ENCODE measurements at places on chromosomes 6 and 20.

DNA sequence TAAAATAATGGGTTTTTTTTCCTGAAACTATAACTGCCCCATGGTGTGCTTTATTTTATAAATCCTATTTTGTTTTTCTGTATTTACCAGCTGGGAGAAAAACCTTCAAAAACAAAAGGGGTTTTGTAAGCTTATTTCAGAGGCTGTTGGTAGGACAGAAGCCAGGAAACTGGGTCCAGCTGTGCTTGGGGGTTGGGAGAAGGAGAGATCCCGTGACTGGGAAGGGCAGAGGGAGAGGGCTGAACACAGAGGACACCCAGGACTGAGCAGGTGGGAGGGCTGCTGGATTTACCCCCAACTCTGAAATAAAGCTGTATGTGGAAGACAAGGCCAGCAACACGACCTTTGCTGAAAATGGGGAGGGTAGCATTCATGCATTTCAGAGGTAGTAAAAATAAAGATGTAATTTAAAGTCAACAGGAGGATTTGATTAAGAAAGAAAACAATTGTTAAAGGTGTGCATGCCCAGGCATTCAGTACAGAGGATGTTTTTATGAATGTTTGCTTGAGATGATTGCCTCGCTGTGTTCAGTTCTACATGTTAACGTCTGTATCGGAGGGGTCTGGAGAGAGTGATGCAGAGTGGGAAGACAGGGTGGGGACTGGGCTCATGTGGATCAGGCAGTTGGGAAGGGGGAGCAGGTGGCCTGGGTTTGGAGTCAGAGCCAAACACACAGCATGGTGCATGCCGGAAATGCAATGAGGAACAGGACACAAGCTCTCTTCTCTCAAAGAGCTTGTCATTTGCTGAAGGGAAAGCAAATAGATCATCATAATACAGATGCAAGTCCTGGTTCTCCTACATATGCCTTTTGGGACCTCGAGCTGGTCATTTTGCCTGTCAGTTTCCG is 21.4 kb downstream of the ARFGEF3 start:
- no peak for DNase-seq

GRCh38 chr6:15775076-15775634 is 112.3 kb upstream of the DTNBP1 start:
- DNase-seq, result no peak

GRCh38 chr6:118890997-118891790 is 2.8 kb upstream of the ASF1A start:
- DNase-seq, result no peak

DNA sequence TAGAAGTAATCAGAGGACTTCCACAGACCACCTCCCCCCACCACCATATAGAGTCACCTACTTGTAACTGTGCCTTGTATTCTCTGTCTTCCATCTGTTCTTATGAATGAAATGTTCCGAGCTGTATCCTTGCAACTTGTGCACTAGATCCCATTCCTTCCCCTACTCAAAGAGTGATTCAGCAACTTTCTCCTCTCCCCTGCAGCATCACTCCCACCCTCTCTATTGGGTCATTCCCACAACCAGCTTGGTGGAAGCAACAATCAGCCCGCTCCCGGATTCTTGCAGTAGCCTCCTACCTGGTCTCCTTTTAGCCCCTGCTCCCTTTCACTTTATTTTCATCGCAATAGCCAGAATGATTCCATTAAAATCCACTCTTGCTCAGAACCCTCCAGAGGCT is 34.9 kb upstream of the REV3L start:
- DNase-seq, result no peak

GRCh38 chr6:124535299-124535698 is 426.9 kb upstream of the RNF217 start:
- no peak for DNase-seq

GRCh38 chr20:8361006-8361652 is 229.1 kb downstream of the PLCB1 start:
- no peak for DNase-seq

- DNase-seq, result no peak
These were observed 417 bp downstream of the NFATC2 start for GRCh38 chr20:51542033-51542570.

- no peak for DNase-seq
These were observed 19.1 kb downstream of the SCP2D1 start for GRCh38 chr20:18832546-18833200.

DNA sequence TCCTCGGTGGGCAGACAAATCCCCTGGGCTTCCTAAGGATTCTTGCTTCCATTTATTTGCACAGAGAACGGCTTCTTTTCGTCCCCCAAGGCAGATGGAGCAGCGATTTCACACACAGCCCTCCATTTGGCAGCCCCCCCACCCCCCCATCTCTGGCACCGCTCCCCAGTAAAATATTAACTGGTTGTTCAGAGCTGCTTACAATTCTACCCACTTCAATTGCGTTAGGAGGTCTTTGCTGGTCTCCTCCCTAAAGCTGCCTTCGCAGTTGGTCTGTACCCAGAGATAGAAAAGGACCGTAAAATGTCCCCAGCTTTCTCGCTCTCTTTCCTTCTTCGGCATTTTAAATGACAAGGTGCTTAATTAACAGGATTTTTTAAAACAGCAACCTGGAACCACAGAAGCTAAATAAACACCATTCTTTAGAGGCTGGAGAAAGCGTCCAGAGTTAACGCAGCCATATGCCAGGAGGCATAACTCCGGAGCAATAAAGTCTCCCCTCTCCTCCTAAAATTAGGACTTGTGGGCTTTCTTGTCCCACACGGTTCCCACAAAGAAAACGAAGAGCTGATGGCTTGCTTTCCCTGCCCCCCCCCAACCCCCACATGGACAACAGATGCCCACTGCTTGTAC is 1.7 kb upstream of the ZMYND8 start:
- no peak for DNase-seq

- DNase-seq, result no peak
These were observed 220.3 kb downstream of the PREX1 start for GRCh38 chr20:48607544-48607865.

DNA sequence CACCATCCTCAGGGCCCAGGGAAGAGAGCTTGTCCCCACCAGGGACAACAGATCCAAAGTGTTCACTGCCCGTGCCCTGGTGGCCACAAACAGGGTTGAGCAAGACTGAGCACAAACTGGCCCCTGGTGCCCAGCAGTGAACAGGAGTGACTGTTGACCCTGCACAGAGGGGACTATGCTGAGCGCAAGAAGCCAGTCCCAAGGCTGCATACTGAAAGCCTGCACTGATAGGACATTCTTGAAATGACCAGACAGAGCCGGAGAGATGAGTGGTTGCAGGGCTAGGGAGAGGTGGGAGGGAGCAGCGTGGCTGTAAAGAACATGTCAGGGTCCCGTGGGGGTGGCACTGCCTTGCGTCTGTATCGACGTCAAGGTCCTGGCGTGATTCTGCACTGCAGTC is 2.9 kb upstream of the FNDC11 start:
- no peak for DNase-seq

DNA sequence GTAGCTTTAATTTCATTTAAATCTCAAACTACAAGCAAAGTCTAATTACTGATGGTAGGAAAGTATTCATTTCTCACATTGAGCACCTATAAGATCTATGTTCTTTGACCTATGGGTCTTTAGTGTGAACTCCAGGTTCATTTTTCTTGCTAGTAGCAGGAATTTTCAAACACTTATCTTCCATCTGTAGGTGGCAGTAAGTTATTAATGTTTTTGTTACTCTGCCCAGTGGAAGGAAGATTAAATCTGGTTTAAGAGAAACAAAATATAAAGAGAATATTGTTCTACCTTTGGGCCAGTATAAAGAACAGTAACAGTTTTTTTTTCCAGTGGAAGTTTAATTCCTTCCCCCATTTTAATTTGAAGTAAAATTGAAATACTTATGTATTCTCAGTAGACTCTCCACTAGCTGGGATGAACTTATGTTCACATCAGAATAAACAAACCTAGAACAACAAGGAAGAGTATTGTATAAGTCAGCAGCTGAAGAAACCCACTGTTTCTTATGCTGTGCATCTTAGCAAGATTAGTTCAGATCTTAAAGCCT is 328.2 kb downstream of the PHF3 start:
- no peak for DNase-seq

- DNase-seq, result no peak
These were observed 30.4 kb upstream of the PI16 start for GRCh38 chr6:36924131-36924530.

GRCh38 chr6:5478380-5478779 is 217.1 kb downstream of the FARS2 start:
- DNase-seq, result no peak

- no peak for DNase-seq
These were observed 578.7 kb downstream of the MAFB start for GRCh38 chr20:40110311-40110831.

DNA sequence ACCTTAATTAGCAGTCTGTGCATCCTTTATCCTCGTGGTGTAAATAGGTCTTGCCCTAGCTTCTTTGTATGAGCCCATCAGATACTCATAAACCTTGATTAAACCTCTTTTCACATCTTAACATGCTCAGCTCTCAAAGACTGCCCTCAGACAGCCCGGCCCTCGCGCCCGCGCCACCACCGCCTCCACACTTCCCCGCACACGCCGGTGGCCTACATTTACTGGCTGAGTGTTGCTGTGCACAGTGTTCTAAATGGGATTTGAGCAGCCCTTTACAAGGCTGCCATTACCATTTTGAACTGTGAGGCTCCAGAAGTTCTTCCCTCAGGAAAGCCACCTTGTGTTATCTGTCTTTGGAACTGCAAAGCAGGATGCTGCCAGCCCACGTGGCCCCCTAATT is 63.0 kb upstream of the INSM1 start:
- no peak for DNase-seq

DNA sequence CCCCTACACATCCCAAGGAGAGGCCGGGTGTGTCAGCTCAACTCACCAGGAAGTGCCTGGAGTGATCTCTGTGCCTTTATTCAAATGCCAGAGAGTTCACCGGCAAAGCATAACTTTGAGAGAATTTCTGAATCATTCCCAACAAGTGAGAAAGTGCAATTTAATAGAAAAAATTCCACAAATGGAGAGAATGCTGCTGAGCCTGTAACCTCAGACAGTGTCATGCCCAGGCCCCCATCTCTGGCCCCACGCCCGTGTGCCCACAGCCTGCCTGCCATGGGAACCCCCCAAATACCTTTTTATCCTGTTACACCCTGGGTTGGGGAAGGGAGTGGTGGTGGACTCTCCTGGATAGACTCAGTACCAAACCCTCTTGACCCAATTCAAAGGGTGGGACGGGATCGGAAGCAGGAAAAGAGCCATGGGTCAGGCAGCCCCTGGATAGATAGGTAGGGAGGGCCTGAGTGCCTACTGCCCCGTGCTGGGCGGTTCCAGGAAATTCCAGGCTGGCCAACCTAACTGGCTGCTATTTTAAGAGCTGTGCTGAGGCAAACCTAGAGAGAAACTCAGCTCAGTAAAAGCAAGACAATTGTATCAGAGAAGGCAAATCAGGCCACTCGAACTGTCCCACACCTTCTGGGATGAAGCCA is 179.0 kb upstream of the FOXA2 start:
- no peak for DNase-seq

- DNase-seq, result no peak
These were observed 83.5 kb downstream of the ZHX3 start for GRCh38 chr20:41234041-41234440.

DNA sequence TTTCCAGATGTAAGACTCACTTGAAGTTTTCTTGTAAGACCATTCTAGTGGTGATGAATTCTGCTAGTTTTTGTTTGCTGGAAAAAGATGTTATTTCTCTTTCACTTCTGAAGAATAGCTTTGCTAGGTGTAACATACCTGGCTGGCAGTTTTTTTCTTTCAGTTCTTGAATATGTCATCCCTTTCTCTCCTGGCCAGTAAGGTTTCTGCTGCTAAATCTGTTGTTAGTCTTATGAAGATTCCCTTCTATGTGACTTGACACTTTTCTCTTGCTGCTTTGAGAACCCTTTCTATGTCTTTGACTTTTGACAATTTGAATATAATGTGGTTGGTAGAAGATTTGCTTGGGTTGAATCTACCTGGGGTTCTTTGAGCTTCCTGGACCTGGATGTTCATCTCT is 314.7 kb upstream of the NOX3 start:
- DNase-seq, result no peak

- no peak for DNase-seq
These were observed 29.6 kb upstream of the SENP6 start for GRCh38 chr6:75572072-75572471.

DNA sequence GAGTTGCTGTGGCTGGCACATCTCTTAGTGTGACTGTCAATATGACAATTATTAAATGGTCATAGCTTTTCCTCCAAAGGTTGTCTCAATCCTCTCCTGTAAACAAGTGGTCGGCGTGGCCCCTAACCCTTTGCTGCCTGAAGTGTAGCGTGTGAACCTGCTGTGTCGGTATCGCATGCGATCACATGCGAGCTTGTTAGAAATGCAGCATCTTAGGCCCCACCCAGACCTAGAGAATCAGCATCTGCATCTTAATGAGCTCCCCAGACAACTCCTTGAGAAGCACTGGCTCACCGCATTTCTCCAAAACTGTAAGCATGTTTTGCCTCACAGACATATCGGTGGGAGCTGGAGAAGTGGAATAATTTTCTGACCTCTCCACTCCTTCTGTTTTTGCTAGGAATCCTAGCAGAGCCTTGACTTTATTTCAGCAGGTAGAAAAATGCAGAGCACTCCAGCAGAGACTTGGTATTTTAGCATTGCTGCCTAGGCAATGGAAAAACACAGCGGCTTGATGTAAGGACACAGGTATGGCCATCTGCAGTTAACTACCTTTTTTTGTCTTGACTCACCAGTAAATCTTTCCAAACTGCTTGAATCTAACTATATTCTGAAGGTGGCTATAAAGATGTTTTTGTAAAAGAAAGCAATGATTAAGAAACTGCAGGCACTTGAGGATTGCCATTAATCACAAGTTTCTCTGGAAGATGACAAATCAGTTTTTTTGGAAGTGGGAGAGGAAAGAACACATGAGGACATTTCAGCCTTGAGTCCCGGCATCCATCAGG is 67.6 kb downstream of the PSMG4 start:
- DNase-seq, result no peak

DNA sequence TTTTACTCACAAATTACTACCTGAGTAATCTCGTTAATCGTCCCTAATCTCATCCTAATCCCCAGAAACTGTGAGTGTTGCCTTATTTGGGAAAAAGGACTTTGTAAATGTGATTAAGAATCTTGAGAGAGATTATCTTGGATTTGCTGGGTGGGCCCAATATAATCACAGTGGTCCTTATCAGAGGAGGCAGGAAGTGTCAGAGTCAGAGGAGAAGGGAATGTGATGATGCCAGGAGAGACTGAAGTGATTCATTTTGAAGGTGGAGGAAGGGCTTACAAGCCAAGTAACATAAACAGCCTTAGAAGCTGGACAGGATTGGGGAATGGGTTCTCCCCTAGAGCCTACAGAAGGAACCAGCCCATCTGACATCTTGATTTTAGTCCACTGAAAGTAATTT is 16.7 kb downstream of the RPP21 start:
- DNase-seq, result no peak

- no peak for DNase-seq
These were observed 79.2 kb upstream of the GCM1 start for GRCh38 chr6:53227847-53228246.
